ENCODE measurements at places on chromosomes 7 and 10. TPM values are rescaled to one million over a fixed set of nuclear protein-coding genes. Genes with fewer than 3 reads are reported as not detected.

DNA sequence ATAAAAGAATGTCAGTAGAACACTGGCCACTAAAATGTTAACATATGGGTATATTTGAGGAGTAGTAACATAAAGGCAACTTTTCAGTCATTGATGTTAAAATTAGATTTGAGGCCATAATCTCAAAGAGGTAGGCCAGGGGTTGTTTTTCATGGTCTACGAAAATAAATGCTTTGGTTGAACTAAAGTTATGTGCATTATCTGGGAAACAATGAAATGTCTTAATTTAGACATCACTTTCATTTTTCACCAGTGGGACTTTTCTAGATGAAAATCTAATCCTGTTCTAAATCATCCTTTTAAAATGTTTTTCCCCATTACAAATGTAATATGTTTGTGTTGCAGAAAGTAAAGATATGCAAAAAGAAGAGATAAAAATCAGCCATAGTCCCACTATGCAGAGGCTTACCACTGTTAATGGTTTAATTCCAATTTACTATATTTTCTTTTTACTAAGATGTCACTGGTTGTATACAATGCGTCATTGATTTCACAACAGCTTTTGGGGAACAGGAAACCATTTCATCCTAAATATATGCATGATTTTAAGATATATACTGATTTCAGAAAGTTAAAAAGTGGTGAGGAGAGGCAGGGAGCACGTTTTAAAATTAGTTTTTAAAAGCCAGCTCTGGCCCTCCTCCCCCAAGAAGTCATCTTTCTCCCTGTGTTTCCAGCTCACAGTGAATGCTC, 64.3 kb downstream of the ARID5B start:
- no peak for DNase-seq

- no peak for DNase-seq
Observed at GRCh38 chr7:157493017-157493416, 156.2 kb downstream of the DNAJB6 start.

GRCh38 chr7:28208506-28208905, 27.9 kb upstream of the JAZF1 start:
- DNase-seq, result no peak

Gene ASAH2
- total RNA-seq, result 7.3 TPM

GRCh38 chr7:22694597-22695207, 32.3 kb upstream of the IL6 start:
- no peak for DNase-seq

Gene C10orf62
- not detected for total RNA-seq

- no peak for DNase-seq
Observed at GRCh38 chr10:22724773-22725172, 10.4 kb upstream of the PIP4K2A start.

DNA sequence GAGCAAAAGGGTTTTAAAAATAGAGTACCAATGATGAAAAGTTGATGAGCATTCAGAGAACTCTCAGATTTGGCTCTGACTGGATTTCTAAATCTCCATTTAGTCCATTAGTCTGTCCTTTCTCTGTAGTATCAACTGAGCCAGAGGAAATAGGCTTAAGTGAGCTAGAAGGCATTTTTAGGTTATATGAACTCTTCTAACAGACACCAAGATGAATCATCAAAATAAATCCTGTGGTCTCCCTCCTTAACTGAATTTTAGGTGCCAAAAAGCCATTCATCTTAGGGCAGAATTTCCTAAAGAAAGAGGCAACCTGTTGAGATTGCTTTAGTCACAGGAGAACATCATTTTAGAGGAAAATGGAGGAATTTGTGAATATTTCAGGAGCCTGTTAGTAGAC, 305.1 kb downstream of the AUTS2 start:
- DNase-seq, result no peak

Gene LRRC18
- not detected for total RNA-seq

DNA sequence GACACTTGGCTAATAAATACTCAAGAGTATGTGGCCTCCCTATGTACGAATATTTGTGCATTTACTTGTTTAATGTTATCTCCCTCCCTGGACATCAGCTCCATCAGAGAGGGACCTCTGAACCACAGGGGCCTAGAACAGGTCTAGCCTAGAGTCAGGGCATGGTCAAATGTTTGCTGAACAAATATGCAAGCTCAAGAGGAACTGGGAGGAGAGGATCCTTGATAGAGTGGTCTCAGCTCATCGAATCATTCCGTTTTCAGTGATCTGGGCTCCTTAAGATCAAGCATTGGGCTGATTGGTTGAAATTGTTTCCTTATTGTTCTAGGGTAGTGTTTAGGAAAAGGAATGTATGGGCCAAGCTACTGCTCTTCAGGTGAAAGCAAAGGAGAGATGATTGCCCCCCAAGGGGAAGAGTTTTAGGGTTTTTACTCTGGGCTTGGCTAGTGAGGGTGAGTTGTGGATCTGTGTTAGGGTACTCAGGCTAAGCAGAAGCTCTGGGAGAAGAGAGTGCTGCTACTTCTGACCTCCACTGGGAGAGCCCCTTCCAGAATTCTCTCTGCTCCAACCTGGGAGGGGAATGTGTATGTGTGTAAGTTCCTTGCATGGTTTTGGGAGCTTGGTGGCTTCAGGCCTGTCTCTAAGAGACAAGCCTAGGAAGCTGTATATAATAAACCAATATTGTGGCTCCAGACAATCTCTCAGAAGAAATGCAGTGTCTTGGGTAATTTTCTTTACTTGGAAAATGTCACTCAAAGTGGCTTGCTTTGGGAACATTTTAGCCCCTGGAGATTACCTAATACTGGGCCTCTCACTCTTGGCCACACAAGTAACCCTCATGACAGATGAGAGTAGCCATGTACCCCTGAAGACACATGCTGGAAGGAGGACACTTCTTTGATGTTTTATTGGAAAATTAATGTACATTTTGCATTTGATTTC, 110.0 kb downstream of the EMX2 start:
- DNase-seq, result no peak

DNA sequence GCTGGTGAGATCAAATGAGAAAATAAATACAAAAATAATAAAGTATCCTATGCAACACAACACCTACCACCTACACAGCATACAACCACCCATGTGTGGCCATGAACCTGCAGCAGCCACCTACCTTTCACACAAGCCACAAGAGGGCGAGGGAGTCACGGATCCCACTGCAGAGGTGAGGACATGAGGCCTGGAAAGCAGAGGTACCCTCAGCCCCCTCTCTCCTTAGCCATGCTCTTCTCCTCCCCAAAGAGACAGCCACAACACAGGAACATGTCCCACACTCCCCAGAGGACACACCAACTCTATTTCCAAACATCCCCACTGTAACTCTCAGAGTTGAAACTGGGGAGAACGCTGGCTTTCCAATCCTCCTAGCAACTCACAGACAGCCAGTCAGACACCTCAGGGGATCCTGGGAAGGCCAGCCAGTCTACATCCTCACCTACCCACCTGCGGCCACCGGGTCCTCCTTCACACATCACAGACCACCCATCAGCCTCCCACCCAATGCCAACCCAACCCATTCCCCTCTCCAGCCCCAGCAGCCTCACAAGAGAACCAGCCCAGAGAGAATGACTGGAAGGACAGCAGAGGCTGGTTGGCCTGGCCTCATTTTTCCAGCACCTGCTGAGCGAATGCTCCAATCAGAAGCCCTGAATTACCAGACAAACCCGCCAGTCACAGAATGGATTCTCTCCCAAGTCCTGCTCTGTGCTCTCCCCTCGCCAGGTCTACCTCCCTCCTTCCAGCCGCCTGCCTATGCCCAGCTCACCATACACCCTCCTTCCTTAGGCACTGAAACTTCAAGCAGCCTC, 18.4 kb downstream of the DLG5 start:
- peak; percentile 56 for DNase-seq

Gene NPSR1
- total RNA-seq, result not detected

Gene WNT8B
- total RNA-seq, result 0.14 TPM

DNA sequence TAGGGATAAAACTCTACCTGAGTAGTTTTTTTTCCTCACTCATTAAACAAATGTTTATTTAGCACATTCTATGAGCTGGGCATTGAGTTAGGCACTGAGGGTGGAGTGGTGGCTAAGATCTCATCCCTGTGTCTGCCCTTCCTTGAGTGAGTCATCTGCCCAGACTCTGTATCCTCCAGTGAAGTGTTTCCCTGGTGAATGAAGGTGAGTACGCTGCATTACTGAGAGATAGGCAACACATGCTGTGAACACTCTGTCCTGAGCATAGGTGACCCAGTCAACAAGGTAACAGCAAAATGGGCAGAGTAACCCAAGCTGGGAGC, 5.8 kb downstream of the PITX3 start:
- no peak for DNase-seq

DNA sequence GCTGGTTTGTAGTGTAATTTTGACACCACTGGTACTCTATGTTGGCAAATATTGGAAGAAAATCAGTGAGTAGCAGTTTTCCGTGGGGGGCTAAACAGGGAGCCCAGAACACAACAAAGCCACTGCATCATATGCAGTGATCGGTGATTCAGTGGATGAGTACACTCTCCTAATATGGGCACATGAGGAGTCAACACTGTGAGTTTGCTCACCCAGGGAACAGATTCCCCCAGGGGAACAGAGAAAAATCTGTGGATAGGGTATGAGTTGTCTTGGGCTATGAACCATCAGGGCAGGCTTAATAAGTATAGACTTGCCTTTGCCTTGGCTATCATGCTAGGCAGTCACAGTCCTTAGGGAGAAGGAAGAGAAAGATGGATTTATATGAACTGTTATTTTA, 227.7 kb upstream of the SEMA3E start:
- DNase-seq, result no peak

- DNase-seq, result peak; percentile 38
Observed at GRCh38 chr10:91556691-91557566, 75.9 kb downstream of the PPP1R3C start.

DNA sequence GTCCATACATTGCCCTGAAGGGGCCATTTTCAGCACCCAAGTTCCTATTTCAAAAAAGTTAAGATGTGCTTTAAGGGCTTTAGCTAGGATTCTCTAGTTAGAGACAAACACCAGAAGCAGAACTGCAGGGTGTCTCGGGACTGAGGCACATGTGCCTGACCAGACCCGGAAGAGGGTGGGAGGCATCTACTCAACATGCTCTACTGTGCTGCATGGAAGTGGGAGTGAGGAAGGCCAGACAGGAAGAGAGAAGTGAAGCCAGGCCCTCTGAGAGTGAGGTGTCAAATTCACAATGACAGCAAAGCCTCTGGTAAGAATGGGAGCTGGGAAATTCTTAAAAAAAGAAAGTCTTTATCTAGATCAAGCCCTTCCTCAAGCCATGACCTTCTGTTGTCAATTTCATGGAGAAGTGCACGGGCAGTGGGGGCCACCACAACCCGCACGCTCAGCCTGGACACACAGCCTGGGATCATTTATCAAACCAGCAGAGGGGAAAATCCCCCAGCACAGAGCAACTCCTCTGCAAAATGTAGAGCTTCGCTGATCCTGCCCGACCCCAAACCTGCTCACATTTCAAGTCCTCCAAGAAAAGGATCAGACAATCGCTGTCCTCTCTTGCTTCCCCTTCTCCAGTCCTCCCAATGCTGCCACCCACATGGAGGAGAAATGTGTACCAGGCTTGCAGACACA, 38.7 kb downstream of the PLXNA4 start:
- DNase-seq, result no peak

DNA sequence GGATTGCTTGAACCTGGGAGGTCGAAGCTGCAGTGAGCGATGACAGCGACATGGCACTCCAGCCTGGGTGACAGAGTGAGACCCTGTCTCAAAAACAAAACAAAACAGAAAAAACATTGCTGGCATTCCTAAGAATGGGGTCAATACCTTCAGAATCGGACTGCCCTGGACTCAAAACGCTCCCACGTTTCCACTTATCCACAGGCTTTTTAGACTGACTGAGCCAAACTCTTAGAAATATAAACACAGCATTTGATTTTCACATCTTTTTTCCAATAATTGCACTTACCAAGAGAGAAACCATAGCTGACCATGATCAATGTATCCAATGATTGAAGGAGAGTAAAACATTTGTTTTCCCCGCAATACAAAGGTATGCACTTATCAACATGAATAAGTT, 59.5 kb upstream of the CUX1 start:
- no peak for DNase-seq

DNA sequence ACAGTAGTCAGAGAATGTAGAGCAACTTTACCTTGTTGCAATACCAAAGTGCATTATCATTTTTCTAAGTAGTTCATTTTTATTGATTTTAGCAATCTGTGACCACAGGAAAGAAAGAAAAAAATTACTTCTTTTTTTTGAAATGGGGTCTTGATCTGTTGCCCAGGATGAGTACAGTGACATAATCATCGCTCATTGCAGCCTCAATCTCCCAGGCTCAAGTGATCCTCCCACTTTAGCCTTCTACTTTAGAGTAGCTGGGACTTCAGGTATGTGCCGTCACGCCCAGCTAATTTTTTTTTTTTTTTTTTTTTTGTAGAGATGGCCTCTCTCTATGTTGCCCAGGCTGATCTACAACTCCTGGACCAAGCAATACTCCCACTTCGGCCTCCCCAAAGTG, 11.4 kb upstream of the OAT start:
- no peak for DNase-seq

DNA sequence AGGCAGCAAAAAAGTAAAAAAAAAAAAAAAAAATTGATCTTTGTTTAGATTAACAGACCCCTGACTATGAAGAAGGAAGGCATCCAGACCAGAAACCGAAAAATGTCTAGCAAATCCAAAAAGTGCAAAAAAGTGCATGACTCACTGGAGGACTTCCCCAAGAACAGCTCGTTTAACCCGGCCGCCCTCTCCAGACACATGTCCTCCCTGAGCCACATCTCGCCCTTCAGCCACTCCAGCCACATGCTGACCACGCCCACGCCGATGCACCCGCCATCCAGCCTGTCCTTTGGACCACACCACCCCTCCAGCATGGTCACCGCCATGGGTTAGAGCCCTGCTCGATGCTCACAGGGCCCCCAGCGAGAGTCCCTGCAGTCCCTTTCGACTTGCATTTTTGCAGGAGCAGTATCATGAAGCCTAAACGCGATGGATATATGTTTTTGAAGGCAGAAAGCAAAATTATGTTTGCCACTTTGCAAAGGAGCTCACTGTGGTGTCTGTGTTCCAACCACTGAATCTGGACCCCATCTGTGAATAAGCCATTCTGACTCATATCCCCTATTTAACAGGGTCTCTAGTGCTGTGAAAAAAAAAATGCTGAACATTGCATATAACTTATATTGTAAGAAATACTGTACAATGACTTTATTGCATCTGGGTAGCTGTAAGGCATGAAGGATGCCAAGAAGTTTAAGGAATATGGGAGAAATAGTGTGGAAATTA, 19.4 kb downstream of the GATA3 start:
- DNase-seq, result no peak

Gene KEL
- 0.35 TPM for total RNA-seq

GRCh38 chr7:158729646-158730382, 25.2 kb upstream of the NCAPG2 start:
- DNase-seq, result no peak

DNA sequence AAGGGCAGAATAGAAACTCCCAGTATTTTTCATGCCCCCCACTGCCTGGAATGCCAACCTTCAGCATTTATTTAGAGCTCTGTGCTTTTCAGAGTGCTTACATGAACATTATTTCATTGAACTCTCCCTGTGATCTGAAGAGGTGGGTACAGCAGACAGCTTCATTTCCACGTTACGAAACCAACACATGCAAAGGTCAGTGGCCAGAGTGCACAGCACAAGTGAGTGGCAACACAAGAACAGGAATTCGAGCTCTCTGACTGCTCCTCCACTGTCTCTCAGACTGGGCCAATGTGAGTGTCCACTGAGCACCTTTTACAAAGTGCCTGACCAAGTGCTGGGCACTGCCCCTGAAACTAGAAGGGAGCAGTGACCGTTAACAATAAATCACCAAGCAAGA, 162.9 kb downstream of the GLI3 start:
- no peak for DNase-seq

Data from Caco-2 (cell line).